ENCODE measurements at places on chromosomes 3 and 15.

DNA sequence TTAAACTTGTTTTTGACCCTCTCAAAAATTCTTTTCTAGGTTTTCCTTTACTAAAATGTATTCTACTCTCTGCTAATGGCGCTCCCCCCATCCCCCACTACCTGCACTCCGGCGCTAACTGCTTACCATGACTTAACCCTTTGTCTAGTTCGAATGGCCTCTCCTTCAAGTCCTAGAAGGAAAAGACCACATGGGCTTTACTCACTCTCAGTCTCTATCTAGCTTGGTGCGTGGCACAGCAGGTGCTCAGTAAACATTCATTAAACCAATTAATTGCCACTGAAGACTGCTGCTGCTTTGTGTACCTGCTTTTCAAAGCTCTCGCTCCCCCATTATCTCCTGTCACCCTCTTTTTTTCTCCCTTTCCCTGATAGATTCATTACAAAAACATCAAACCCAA, 457.7 kb upstream of the THRB start:
- no peak for DNase-seq

DNA sequence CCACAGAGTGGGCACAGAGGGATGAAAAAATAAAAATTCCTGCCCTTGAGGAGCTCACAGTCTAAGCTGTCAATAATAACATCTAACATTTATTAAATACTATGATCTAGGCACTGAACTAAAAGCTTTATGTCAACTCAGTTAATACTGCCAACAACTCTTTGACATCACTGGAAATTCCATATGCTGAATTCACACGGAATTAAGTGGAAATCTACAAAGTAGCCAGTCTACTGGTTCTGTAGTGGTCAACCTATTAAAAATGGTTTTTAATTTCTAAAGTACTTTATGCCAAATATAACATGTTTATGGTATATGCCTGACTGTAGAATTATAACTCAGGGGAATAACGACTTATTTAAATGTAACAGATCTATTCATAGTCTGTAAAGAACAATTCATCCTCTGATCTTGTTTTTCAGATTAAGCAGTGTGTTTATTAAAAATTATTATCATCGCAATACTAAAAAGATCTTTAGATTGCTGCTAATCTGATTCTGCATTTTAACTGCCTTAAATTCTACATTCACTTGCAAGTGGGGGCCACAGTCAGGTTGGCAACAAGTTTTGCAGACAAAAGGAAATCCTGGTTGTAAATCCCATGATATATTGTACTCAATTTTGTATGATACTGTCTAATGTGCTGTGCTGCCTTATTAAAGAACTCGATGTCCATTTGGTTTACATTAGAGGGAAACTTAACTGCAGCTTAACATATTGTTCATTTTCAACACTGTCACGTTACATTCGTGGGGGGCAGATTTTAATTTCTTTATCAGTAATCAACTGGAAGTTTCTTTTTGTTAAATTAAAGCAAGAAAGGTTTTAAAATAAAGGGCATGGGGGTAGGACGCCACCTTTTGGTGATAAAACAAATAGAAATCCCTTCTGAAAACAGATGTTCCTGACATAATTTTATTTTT, 2.6 kb upstream of the FOXP1 start:
- DNase-seq = no peak

DNA sequence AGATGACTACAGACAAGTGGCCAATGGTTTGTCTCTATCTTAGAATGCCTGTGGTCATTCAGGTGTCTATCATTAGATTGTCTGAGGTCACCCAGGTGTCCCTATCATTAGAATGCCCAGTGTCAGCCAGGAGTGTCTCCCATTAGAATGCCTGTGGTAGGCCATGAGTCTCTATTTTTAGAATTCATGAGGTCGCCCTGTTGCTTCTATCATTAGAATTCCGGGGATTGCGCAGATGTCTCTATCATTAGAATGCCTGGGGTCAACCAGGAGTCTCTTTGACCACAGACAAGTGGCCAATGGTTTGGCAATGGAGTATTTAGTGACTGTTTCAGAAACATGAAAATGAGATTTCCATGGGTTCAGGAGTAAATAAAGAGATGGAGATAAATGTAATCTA, 7.6 kb downstream of the RTP2 start:
- DNase-seq = no peak

- no peak for DNase-seq
Measured at GRCh38 chr3:74789111-74789510, 174.7 kb upstream of the CNTN3 start.

- DNase-seq = no peak
Measured at GRCh38 chr3:183634707-183635106, 716 bp upstream of the KLHL24 start.

GRCh38 chr3:144229330-144229729, 257.7 kb downstream of the DIPK2A start:
- DNase-seq = no peak

Measured in GM12892 (cell line).